LHCN-M2 (cell line): ENCODE measurements at places on chromosomes 3 and 15. TPM values are rescaled to one million over a fixed set of nuclear protein-coding genes. Genes with fewer than 3 reads are reported as not detected.
A peak's percentile ranks its signal among the peaks of the same experiment; 100 is the strongest.

DNA sequence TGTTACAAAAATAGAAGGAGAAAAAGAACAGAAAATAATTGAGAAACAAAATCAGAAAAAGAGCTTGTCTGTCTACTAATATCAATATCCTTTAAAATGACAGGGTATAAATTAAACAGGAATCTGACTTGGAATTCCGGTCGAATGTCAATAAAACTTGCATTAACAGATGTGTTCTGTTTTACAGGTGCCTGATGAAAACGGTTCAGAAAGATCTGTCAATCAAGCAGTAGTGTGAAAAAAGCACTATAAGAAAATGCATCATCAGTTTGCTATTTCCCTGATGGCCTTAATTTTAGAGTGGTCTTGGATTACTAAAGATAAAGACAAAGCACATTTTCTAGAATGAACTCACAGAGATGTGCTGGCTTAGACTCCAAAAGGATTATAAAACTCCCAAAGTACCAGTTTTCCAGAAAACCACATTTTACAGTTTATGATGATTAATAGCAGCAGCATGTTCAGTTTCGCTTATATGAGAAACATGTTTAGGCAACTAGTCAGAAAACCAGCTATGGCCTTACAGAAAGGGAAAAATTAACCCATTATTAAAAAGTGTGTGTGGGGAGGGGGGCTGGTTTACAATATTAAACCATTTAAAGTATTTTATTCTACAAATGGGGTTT lies 8.2 kb upstream of the C3orf38 start:
- peak; percentile 95 for DNase-seq

Gene GOLGA6B
- total RNA-seq, result not detected in 2 replicates

- no peak for DNase-seq
These were observed 68.8 kb downstream of the APBA2 start for GRCh38 chr15:28954466-28955159.

GRCh38 chr3:134008630-134009156 lies 21.0 kb downstream of the SLCO2A1 start:
- DNase-seq, result peak; percentile 88
